ENCODE measurements at places on chromosomes 16 and 17.

DNA sequence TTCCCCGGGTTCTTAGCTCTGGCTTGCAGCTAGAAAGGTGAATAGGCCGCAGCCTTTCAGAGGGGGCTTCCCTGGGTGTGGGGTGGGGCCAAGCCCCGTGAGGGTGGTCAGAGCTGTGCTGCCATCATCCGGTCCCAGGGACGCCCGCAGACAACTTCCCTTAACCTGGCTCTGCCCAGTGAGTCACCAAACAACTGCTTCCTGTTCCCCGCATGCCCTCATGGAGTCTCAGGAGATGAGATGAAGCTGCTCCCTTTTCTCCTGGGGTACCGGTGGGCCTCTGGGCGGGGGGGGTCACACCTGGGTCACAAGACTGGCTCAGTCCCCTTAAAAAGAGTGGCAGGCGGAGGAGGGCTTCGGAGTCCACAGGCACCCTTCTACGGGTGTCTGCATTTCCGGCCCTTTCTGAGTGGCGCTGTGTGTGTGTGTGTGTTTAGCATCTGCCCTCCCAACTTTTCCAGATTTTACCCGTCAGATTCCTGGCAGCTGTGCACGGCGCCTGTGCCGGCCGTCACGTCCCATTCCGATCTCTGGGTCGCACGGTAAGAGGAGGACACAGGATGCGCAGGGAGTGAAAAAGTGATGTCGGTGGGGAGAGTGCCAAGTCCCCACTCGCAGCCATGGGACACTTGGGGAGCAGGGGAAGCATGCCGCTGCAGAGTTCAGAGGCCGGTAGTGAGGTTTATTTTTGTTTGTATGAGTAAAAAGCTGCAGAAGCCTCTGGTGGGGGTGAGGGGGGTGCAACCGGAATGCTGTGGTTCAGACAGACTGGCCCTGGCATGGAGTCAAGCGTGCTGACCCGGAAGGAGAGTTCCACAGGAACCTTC lies 16.8 kb downstream of the HIC1 start:
- no peak for DNase-seq

DNA sequence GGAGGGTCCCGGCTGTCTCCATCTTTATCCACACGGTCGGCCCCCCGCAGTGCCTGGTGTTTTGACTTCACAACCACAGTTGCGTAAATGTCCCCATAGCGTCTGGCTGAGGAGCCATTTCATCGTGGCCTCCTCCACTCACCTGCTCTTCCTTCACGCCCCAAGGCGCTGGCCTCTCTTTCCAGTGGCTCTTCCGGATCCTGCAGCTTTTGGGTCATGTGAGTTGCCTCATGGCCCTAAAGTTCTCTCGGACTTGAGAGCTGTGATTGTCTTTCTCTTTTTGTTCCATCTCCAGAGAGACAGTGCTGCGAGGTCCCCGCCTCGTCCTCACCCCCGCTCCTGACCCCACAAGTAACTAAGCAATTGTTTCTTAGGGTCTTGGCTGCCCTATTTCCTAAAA lies 22.7 kb downstream of the FLYWCH1 start:
- no peak for DNase-seq

DNA sequence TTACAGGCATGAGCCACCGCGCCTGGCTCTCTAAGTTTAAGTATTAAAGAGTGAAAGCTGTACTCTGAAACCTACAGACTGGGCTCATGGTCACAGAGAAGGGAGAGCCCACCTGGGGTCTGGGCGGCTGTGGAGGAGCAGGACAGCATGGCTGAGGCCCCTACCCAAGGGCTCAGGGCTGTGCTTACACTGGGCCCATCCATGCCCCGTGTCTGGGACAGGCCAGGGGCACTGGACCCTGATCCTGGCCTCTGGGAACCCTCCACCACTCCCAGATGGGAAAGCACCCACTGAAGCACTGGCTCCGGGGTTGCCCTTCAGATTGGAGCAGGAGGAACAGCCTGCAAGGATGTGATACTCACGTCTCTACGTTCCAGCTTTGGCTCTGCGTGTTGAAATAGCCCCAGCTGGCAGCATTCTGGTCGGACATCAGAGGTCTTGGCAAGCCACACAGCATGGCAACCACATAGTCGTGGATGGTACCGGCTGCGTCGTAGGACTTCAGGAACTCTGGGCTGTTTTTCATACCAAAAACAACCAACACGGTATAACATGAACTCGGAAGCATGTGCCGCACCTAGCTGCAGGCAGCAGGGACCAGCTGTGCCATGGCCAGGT lies 13.0 kb downstream of the SHPK start:
- DNase-seq: no peak

GRCh38 chr16:65105171-65105570 lies 16.7 kb downstream of the CDH11 start:
- no peak for DNase-seq

DNA sequence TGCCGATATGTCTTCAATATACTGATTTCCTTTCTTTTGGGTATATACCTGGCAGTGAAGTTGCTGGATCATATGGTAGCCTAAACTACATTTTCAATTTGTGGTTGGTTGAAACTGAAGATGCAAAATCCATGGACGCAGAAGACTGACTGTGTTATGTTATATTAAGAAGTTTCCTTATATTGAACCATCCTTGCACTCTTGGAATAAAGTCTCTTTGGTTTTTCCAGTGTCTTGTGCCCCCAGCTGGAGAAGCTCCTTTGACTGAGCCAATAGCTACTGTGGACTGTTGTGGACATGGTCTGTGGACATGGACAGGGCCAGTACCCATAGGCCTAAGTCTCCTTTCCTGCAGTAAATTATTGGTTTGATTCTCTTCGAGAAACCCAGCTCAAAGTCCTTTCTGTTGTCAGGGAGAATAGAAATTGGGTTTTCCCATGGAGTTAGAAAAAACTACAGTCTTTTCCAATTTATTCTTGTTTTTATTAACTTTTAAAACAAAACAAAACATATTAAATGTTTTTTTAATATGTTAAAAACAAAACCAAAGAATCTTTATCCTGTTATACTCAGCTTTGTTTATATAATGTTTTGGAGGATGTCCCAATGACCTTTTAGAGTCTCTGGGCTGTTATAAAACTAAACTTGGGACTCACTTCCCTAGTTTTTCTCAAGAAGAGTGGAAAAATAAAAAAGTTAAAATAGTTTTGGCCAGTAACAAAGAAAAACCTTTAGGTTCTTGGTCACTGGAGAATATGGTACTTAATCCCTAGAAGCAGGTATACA lies 15.2 kb upstream of the IL34 start:
- no peak for DNase-seq

GRCh38 chr17:77374170-77374936 lies 233.6 kb downstream of the SEC14L1 start:
- DNase-seq: no peak

GRCh38 chr16:50591800-50592771 lies 43.9 kb downstream of the NKD1 start:
- no peak for DNase-seq

- DNase-seq: no peak
Measured at GRCh38 chr16:53937161-53937880, 233.4 kb downstream of the FTO start.

GRCh38 chr17:81580481-81580880 lies 28.3 kb upstream of the FAAP100 start:
- no peak for DNase-seq

- peak; percentile 84 for DNase-seq
Measured at GRCh38 chr17:80119271-80119791, 17.9 kb downstream of the GAA start.

GRCh38 chr17:15452746-15453145 lies 14.7 kb downstream of the CDRT4 start:
- DNase-seq: no peak

DNA sequence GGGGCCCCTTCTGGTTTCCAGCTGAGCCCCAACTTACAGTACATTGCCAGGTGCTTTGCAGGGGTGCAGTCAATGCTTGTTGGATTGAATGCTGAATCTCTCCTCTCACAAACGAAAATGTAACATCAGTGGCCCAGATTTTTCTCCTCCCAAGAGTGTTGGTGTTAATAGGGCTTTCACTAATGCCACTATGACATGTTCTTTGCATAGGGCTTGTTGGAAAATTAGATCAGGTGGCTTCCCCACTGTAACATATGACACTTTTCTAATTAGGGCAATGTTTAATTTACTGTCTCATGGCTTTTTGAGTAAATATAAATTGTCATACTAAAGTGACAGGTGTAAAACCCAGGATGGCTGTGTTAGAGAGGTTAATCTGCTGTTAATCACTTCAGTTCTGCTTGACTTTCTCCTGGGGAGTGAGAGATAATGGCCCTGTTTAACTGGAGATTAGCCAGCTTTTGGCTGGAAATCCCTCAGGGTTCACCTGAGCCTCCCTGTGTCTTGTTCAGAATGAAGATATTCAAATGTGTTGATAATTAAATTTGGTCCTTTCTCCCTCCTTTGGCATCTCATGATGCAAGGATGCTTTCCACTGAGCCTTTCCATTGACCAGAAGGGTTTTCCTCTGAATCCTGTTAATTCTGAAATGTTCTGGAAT lies 502.3 kb downstream of the RBFOX1 start:
- DNase-seq: no peak

DNA sequence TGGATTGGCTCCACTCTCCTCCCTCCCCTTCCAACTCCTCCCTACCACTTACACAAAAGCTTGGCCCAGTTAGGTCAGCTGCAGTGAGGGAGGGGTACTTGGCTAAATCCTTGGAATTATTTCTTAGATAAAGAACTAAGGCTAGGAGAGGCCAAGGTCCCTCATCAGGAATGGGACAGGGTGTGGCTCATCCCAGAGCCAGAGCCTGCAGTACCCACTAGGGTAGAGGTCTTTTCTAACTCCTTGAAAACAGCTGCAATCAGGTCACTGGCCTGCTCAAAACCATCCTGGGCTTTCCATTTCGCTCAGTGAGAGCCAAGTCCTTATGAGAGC lies 1.9 kb upstream of the SLC46A1 start:
- DNase-seq: no peak

DNA sequence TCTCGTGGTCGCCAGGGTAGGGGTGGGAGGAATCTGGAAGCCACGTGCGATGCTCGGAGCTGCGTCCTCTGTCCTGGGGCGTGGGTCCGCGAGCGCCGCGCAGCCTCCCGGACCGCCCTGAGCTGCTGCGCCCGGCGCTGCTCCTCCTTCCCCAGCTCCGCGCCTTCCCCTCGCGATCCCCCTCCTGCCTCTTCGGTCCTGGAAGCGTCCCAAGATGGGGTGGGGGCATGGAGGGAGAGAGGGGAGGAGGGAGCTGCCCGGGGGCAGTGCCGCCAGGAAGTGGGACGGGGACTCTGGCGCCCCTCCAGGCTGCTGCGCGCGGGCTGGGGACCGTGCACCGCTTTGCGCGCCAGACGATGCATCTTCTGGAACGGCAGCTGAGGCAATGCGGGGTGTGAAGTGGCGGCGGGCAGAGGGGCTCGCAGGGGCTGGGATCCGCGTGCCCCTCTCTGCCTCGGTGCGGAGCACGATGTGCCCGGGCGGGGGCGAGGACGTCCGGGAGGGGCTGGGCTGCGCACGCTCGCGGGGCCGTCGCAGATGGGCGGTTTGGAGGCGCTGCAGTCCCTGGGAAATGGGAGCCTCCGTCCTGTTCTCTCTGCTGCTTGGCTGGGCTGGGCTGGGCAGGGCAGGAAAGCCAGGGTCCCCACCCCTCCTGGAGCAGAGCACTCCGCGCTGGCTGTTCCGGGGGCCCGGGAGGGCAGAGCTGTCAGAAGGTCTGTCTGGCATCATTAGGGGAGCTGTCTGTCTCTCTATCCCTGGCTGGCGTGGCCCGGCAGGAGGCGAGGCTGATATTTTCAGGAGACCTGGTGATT lies 388.0 kb downstream of the SEC14L1 start:
- DNase-seq: peak; percentile 77

DNA sequence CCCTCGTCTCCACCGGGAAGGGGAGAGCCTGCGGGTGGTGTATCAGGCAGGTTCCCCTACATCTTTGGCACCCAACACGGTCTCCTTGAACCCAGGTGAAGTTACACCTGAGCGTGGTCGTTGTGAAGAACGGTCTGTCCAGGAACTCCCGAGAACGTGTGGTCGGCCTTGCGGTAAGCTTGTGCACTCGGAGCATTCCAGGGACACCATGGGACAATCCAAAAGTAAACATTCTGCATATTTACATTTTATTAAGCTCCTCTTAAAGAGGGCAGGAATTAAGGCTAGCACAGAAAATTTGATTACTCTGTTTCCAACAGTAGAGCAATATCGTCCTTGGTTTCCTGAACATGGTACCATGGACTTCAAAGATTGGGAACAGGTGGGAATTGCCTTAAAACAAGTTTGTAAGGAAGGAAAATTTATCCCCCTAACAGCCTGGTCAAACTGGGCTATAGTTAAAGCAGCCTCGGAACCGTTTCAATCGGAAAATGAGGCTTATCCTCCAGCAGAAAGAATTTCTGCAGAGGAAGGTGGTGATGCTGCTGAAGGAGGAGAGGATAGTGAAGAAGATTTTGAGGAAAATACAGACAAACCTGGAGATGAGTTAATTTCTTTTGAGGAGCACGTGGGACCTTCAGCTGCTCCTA lies 18.2 kb downstream of the ALOX15B start:
- DNase-seq: peak; percentile 53

- DNase-seq: no peak
Measured at GRCh38 chr16:17367923-17368322, 102.8 kb downstream of the XYLT1 start.

- DNase-seq: no peak
Measured at GRCh38 chr17:61587807-61588660, 3.0 kb downstream of the NACA2 start.

GRCh38 chr17:2962729-2963128 lies 100.7 kb downstream of the OR1D5 start:
- peak; percentile 69 for DNase-seq

DNA sequence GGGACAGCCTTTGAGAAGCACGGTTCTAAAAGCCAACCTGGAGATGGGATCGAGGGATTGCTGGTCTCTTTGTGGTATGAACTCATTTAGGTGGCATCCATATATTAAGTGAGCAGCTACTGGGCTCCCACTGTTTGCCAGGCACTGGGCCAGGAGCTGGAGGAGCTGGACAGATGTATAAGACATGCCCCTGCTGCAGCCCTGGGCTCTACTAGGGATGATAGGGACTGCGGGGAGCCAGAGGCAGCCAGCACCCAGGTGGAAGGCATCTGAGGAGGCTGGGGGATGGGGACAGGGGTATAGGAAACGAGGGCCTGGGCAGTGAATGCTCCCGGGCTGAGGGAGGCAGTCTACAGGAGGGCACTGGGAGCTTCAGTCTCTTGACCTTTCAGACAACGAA lies 53.0 kb upstream of the MEAK7 start:
- DNase-seq: no peak

DNA sequence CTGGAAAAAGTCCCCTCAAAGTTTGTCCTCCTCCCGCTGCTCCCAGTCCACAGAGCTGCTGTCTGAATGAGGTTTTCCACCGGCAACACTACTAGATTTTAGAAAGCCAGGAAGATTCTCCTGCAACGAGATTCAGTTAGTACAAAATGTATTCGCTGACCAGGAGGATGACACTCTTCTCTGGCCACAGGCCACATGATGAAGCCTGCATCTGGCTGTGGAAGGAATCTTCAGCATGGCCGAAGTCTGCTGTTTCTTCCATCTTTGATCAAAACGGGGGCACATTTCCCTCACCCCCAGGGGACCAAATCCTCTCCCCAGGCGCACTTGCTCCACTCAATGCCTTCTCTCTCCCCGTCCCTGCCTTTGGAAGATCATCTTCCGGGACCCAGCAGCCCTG lies 215.8 kb upstream of the NLRP1 start:
- DNase-seq: no peak

DNA sequence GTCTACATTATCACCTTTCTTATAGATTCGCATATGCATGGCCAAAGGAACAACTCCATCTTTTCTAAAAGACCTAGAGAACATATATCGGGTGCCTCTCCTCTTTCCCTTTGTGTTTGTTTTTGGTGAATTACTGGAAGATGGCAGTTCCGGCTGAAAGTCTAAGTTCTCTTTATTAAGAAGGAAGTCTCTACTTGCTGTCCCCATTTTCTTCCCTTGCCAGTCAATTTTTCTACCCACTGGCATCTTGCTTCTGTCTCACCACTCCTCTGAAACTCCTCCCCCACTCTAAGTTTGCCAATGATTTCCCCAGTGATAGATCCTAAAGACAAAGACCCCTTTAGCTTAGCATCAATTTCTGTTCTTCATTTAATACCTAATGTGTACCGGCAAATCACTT lies 93.9 kb upstream of the CORO6 start:
- no peak for DNase-seq

Data from mesenteric fat pad (tissue), 1 donor.